CD14-positive monocyte (primary cell): ENCODE measurements at places on chromosomes 13 and 19.
A peak's percentile ranks its signal among the peaks of the same experiment; 100 is the strongest.

DNA sequence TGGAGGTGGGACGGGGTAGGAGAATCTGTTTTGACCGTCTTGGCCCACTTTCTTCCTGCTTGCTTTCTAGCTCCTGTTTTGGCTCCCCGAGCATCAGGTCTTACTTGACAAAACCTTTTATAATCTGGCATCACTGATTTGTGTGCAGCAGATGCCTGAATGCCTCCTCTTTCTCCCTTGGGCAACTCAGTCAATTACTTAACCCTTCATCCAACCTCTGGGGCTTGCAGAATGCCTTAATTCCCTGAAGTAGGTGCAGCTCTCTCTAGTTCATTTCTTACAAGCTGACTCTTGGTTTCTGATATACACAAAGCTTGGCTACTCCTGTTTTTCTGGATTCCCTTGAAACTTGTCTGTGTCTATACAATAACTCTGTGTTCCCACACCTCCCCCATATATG, 5.7 kb upstream of the NUP58 start:
- DNase-seq: no peak

- DNase-seq: peak; percentile 1
Observed at GRCh38 chr19:36686365-36687213, 823 bp upstream of the ZNF567 start.

DNA sequence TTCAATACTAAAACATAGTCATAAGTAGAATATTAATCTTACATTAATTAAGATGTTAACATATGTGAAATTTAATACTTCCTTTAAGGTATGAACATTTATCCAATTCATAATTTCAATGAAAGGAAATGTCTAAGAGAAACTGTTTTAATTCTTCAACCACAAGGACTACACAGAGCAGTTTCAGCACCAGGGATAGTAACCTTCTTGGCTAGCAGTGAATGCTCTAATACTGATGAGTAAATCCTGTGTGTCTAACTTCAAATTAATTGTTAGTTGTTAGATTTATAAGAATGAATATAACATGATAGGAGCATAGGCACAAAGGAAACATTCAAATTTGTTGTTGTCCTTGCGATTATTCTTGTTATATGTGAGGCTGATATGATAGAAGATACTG, 15.6 kb upstream of the NBEA start:
- DNase-seq: no peak

DNA sequence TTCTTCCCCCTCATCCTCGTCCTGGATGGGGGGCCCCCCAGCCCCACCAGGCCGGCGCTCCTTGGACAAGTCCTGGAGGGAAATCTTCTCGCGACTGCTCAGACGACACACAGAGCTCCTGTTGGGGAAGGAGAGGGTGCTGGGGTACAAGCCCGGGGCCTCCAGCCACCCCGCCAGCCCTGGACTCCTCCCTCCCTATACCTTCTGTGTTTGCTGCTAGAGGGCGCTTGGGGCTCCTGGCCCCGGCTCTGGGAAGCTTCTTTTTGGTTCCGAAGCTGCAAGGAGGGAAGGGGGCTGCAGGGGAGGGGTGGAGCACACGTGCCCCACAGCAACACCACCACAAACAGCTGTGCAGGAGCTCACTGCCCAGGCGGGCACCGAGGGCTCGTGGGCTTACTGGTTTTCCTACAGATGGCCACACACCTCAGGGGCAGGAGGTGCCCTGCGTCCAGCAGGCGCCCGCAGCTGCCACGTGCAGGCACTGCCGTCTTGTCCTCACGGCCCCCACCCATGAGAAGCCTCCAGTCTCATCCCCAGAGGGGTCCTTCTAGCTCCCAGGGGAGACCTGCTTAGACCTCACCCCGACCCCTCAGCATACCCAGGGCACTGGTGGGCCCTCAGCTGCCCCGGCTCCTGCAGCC, 20.5 kb downstream of the EPS8L1 start:
- DNase-seq: no peak

- DNase-seq: peak; percentile 84
Observed at GRCh38 chr13:48580185-48580803, 47.4 kb upstream of the RCBTB2 start.

DNA sequence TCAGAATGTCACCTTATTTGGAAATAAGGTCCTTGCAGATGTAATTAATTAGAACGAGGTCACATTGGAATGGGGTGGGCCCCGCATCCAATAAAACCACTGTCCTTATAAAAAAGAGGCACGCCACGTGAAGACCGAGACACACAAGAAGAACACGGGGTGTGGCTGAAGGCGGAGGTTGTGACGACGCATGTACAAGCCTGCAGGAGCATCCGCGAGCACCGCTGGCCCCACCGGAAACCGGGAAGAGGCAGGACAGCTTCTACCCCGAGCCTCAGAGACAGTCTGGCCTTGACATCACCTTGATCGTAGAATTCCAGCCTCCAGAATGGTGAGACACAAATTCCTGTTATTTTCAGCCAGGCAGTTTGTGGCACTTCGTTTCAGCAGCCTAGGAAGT, 177.9 kb downstream of the COL4A1 start:
- no peak for DNase-seq

DNA sequence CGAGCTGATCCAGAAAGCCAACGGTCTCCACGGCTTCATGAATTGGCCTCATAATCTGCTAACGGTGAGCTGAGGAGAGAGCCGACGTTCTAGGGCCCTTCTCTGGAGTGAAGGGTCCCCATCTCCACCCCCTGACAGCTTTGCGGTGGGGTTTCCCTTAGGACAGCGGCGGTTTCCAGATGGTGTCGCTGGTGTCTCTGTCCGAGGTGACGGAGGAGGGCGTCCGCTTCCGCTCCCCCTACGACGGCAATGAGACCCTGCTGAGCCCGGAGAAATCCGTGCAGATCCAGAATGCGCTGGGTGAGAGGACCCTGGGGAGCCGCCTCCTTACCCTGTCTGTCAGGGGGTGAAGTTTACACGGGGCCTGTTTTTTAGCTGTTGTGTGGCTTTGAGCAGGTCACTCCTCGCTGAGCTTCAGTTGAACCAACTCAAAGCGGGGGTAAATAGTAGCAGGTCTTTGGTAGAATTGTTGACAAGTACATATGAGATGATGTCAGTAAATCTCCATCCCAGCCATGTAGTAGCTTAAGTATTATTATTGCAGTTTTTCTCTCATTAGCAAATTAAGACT, 801 bp downstream of the QTRT1 start:
- no peak for DNase-seq
